ENCODE measurements at places on chromosomes 7 and 10. TPM values are rescaled to one million over a fixed set of nuclear protein-coding genes. Genes with fewer than 3 reads are reported as not detected.

PTF1A gene
- not detected for total RNA-seq

TNKS2 gene
- total RNA-seq: 50.6 TPM

CLCN1 gene
- total RNA-seq: not detected

AOC1 gene
- total RNA-seq: not detected

PCLO gene
- total RNA-seq: 0.07 TPM

DNA sequence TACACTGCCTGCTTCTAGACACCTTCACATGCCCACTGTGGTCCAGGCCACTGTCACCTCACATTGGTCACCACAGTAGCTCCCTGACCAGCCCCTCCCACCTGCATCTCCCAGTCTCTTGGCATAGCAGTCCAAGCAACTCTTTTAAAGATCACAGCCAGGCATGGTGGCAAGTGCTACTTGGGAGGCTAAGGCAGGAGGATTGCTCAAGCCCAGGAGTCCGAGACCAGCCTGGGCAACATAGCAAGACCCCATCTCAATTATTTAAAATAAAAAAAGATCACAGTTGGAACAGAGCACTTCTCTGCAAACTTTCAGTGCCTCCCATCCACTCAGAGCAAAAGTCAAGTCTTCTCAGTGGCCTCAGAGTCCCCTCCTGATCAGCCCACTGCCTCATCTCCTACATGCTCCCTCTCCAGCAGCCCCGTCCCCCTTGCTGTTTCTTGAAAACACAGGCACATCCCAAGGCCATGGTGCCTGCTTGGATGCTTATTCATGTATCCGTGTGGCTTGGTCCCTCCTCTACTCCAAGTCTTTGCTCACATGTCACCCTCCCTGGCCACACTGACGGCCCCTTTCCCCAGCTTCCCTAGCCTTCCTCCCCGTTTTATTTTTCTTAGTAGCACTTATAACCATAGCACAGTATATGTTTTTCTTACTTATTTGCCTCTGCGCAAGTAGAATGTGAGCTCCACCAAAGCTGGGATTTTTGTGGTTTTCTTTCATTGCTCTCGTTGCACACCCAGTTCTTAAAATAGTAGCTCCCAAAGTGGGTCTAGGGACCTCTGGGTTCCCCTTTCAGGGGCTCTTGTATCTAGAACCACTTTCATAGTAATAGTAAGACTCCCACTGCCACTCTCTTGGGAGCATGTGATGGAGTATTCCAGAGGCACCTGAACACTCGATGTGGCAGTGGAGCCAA is 19.5 kb downstream of the TSPAN15 start:
- DNase-seq: no peak

DNA sequence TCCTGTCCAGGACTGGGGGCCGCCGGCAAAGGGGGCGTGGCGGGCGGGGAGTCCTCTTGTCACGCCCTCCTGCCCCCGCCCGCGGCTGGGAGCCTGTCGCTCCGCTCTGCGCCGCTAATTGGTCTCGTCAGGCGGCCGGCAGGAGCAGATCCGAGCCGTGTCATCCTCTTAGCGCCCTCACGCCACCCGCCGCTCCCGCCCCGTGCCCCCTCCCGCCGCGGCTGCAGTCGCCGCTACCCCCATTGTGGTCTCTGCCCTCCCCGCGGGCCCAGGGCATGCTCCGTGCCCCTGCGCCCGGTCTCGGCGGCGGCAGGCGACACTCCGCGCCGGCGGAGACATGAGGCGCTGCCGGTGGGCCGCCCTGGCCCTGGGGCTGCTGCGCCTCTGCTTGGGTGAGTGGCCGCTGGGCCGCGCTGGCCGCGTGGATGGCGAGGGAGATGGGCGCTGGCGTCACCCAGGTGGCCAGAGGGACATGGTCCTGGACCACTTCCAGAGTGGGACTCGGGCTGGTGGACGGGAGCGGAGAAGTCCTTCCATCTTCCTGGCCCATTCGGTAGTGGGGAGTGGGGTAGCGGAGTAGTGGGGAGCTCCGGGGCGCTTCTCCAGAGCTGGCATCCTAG is at the start of gene CDHR1:
TSS of gene CDHR1 (plus strand) at position 114 of the 620 bp plus-strand sequence. CDS start at position 338, 224 bp downstream.
- peak; percentile 15 for DNase-seq

- DNase-seq: no peak
Observed at GRCh38 chr7:133883591-133883990, 243.5 kb upstream of the LRGUK start.

DNA sequence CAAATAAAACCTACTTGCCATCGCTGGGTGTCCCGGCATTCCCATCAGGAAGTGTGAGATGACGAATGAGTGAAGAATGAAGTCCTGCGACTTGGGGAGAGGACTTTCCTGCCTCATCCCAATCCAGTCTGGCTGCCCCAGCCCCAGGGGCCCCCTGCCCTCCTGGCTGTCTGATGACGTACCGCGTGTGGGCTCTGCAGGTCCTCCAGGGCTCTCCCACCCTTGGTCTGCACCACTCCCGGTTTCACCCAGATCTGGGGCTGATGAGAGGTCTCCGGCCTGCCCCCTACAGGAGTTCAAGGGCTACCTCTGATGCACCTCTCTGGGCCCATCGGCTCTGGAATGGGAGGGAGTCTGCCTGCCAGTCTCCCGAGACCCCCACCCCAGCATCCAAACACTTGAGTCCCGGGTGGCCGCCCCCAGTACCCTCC is 9.8 kb downstream of the ATP6V1F start:
- no peak for DNase-seq

GRCh38 chr7:139981511-139981895 is 81.2 kb downstream of the PARP12 start:
- no peak for DNase-seq

DNA sequence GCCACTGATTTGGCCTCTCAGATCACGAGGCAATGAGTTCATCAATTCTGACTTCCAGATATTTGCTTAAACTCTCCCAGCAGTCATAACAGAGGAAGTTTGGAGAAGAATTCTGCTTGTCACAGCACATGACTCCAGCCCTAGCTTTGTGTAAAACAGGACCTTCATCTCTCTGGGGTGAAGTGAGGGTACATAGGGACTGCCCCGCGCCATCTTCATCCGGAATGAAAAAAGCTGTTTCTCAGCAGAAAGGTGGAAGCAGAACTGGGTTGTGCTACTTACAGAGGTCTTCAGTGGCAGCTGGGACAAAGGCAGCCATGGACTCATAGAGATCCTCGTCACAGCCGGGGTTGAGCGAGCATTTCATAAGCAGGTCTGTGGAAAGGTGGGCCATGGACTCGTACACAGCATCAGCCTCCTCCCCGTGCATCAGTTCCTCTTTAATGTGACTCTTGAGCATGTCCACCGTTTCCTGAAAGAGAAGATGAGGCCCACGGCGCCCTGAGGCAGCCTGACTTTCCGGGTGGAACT is 58.4 kb upstream of the TM9SF3 start:
- no peak for DNase-seq

DNA sequence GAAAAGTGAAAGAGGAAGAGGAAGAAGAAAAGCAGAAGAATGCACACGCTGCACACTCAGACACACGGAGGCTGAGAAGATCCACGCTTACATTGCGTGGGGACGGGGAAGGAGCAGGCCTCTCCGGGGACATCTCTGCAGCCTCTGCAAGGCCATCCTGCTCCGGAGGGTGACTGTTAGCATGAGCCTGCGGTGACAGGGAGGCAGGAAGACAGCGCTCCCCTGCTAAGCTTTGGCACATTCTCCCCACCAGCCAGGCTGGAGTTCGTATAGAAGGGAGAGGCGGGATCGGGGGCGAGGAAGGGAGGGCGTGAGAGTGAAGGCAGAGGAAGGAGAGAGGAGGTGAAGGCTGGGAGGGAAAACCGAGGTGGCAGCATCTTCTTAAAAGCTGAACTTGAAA is 366.0 kb upstream of the SHH start:
- no peak for DNase-seq

- DNase-seq: no peak
Observed at GRCh38 chr7:99325001-99325493, 651 bp upstream of the ARPC1A start.
